ENCODE measurements at places on chromosomes 7 and 10.

DNA sequence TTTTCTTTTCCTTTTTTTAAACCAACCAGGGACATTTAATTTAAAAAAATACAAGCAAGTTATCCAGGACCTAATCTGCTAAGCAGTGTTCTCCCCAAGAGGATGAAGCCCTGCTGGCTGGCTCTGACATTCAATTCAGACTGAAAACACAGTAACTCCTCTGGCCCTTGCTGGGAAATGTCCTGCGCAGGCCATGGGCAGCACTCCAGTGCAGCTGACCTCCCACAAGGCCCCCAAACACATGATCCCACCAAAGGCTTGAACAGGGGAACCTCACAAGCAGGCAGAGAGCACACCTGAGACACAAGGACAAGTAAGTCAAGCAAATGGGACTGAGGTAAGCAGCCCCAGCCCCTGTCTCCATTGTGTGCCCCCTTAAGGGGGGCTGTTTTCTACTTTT, 56.9 kb upstream of the FHIP2A start:
- no peak for DNase-seq

DNA sequence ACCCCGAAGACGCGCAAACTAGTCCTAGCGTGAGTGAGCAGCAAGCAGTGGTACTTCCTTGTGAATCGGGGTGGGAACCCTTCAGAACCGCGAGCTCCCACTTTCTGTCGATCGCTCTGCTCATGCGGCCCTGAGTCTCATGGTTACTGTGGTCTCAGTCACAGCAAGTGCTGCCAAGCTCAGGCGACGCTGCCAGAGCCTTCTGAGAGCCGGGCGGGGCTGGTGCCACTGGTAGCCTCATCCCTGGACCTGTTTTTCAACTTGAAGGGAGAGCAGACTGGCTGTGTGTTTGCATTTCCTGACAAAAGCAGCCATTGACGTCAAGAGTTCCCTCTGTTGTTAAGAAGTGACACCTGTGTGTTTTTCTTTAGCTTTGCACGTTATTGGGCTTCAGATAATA, 32.9 kb upstream of the BHLHA15 start:
- no peak for DNase-seq

DNA sequence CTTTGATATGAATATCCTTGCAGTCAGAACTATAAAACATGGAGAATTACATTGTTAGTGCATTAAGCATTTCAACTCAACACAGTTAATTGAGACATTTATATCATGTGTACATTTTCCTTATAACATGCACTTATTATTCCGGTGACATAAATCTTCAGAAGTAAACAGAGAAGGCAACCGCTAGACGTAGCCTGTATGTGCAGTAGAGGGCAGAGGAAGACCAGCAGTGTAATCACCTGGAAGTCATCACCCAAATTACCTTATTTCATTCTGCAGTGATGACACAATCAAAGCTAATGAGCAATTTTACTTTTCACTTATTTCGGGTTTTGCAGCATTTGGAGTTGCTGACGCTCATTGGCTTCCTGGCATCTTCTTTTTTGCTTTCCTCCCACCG, 394.6 kb downstream of the SDK1 start:
- no peak for DNase-seq

DNA sequence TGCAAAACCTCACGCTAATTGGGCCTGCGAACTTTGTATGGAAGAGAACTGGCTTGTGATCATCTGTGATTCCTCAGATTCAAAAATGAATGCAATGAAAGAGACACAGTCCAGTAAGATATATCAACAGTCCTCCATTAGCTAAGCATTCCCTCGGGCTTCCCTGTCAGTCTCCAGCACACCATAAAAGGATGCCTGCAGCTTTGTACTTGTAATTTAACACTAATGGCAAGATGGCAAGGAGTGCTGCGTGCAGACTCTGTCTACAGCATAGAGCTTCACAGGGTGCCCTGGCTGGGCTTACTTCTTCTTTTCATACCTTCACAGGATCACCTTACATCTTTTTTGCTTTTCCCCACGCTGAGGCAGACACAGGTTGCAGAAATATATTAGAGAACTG, 200.0 kb downstream of the GFRA1 start:
- no peak for DNase-seq

GRCh38 chr10:113552014-113552413, 839 bp upstream of the HABP2 start:
- DNase-seq = no peak

DNA sequence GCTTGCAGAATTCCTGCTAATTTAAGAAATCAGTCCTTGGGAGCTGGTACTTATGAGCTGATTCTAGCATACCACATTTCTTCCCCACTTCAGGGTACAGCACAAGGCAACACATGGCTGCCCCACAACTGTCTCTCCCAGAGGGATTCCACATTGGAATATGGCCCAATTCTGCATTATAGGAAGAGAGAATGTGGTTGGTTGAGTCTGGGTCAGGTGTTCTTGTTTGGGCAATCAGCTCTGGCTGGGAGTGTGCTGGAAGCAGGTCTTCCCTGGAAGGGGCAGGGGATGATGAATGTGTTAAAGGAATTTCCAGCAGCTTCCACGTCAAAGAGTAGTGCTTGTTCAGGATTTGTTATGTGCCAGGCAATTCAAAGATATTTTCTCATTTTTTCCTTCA, 95.7 kb downstream of the BUB3 start:
- no peak for DNase-seq

DNA sequence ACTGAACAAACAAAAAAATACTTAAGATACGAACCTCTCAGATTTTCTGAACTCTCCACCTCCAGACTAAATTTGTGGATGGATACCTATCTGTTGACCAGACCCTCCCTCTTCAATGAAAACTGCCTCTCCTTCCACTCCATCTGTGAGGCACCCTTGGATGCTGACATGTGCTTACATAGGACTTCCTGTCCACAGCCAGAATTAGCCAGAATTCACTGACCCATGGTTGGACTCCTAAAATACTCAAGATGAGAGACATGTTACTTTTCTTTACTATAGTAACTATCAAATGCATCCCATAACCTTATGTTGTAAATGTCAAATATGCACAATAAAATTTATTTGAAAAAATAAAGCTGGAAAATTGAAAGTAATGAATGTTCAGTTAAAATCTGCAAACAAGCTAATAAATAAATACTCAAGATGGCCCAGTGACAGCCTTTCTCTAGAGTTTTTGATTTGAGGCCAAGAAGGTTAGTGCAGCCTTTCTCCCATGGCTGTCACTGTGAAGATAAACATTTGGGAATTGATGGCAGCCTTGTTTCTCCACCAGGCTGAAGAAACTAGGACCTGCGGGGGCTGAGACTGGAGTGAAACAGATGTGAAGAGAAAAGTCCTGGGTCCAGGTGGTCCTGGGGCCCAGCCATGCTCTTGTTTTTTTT, 287.0 kb downstream of the ZEB1 start:
- no peak for DNase-seq

GRCh38 chr10:93445097-93445960, 36.8 kb downstream of the MYOF start:
- no peak for DNase-seq

DNA sequence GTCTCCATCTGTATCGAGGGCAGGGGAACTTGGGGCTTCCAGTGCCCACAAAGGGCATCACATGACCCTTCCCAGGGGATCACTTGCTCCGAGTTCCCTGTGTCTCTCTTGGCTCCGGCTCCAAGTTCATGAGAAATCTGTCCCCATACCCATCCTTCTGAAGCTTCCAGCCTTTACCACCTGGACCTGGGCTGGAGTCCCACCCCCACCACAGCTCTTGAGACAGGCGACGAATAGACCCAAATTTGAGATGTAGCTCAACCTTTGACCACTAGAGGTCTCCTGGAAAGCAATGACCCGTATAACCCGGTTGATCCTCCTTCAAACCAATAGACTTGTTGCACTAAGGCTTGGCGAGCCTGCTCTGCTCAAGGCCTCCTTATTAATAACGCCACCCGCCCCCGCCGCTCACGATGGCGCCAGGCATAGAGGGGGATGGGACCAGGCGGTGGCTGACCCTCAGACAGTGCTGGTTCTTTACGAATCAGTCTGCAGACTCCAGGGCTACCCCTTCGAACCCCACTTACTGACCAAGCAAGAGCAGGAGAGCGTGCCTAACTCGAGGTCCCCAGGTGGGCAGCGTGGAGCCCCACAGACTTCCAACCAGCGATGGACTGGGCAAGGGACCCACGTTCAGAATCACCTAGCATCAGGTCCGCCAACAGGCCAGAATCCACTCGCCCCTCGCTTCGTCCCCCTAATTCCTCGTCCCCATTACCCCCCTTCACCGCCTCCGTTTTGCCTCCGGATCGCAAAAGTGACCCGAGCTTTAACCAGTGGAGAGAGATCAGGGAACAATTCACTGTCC, 4.4 kb upstream of the ARID5B start:
- no peak for DNase-seq

GRCh38 chr7:146375170-146375569, 258.6 kb downstream of the CNTNAP2 start:
- DNase-seq = no peak

DNA sequence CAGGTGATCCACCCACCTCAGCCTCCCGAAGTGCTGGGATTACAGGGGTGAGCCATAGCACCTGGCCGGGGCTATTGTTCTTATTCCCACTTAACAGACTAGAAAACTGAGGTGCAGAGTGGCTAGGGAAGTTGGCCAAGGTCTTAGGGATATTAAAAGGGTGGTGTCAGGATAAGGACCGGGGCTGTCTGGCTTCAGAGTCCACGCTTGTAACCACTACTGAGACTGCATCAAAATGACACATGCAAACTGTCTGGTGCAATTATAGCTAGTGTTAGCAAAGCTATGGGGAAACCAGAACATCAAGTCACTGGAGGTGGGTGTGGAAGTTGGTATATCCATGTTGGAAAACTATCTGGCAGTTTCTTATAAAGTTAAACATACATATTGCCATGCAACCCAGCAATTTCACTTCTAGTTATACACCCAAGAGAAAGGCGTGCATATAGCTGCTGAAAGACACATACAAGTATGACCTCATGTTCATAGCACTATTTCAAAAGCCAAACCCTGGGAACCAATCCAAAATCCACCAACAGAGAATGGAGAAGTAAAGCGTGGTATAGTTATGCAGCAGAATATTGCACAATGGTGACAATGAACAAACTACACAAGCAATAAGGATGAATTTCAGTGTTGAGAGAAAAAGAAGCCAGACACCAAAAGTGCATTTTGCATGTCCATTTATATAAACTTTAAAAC, 33.9 kb upstream of the EEPD1 start:
- DNase-seq = no peak

- no peak for DNase-seq
Observed at GRCh38 chr10:90988802-90989201, 67.9 kb upstream of the ANKRD1 start.

DNA sequence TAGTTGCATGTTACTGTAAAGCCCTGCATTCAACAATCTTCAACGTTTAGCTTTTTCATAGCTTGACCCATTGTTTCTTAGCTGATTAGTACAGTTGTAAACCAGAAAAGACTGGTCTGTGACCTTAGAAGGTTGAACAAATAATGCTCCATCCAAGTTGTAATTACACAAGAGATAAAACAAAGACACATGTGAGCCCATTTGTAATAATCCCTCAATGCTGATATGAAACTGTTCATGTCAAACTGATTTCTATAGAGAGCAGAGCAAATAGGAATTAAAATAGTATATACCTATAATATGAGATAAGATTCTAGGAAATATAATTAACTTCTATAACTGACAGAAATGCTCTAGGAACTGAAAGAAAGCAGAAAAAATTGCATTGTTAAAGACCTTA, 94.7 kb upstream of the SLC25A13 start:
- no peak for DNase-seq

DNA sequence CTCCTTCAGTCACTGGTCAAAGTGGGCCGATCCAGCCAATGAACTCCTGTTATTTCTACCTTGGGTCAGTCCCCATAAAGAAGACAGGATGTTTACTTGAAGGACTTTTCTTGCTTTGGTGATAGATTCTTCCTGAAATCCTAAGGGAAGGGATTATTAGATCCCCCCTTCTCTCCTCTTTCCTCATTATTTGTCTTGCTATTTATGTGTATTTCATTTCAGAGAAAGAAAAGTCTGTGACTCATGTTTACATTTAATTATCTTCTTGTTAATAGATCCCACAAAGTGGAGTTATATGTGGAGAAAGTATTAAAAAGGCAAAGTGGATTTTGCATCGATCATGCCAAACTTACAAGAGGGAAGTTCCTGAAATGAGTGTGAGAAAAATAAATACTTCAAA, 341.5 kb downstream of the PHTF2 start:
- no peak for DNase-seq

- DNase-seq = no peak
Observed at GRCh38 chr7:44388089-44388970, 62.9 kb upstream of the CAMK2B start.

- no peak for DNase-seq
Observed at GRCh38 chr7:109215341-109215740, 645.7 kb downstream of the DNAJB9 start.

DNA sequence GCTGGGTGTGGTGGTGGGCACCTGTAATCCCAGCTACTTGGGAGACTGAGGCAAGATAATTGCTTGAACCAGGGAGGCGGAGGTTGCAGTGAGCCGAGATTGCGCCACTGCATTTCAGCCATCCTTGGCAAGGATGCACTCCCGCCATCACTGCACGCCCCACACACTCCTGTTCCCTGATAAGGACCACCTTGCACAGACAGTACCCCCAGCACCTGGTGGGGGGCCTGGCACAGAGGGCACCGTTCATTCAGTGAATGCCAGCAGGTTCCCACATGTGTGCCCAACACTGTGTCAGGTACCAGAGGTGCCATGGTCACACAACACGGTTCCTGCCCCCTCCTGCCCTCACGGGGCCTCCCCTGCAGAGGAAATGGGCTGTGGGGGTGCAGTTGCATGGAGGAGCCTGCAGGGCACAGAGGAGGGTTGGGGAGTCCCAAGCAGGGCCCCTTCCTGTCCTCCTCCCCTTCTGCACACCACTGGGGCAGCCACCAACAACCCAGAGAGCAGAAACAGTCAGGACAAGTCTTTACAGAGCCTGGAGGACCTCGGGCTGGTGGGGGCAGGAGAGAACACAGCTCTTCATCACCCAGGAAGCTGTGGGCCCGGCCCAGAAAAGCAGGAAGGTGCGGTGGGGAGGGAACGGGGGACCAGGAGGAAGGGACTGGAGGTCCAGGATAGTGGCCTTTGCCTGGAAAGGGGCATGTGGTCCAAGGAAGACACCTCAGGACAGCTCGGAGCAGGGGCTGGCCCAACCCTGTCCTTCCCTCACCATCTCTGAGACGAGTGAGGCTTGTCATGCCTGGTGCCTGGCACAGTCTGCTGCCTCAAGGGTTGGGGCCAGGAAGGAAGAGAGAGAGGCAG, 7.1 kb downstream of the CRYGN start:
- no peak for DNase-seq

GRCh38 chr7:28768577-28769147, 189.5 kb downstream of the TRIL start:
- DNase-seq = no peak

- no peak for DNase-seq
Observed at GRCh38 chr7:122412883-122413282, 108.3 kb upstream of the FEZF1 start.

DNA sequence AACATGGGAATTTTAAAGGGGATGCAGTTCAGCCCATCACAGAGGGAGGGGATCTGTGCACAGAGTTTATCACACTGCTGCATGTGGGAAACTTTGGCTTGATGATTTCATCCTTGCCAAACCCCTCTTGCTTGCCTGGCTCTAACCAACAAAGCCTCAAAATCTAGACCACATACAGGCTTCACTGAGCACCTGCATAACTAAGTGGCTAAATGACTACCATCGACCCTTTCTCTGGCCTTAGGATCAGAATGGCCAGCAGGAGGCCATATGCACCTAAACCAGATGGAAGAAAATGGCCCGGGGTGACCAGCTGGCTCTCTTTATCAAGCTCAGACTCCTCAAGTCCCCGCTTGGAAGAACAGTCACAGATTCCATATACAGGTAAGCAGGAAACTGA, 15.6 kb upstream of the ZNF25 start:
- DNase-seq = no peak

GRCh38 chr7:49766966-49767365, 6.5 kb upstream of the VWC2 start:
- no peak for DNase-seq
